Muscle of arm (tissue), 14 donors: ENCODE measurements at places on chromosomes 5 and 9. TPM values are rescaled to one million over a fixed set of nuclear protein-coding genes. Genes with fewer than 3 reads are reported as not detected.

The SLC36A2 gene
- polyA plus RNA-seq, result 0.59 TPM

- no peak for DNase-seq
Measured at GRCh38 chr5:107337281-107337680, 333.5 kb downstream of the EFNA5 start.

The SYNPO gene
- not detected for polyA plus RNA-seq

DNA sequence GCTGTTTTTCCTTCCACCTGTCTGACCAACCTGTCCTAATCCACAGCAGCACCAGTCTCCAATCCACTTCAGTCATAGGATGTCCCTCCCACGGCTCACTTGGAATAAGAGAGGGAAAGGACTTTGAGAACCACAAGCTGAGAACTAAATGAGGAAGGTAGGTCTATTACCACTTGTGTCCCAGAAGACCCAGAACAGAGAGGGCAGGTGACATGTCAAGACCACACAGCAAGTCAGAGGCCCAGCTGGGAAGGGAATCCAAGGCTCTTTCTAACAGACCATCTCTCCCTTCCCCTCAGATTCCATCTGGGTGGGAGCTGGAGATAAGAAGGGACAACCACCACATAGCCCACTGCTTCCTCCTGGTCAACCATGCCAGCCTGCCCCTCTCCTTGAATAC lies 14.6 kb downstream of the ANXA6 start:
- no peak for DNase-seq

The C5orf52 gene
- not detected for polyA plus RNA-seq

- DNase-seq, result no peak
Measured at GRCh38 chr5:126998201-126998631, 32.1 kb downstream of the MARCHF3 start.

- no peak for DNase-seq
Measured at GRCh38 chr5:52895572-52896413, 93.4 kb upstream of the ITGA2 start.

- no peak for DNase-seq
Measured at GRCh38 chr9:37965116-37965515, 61.2 kb upstream of the SLC25A51 start.

The SAPCD2 gene
- 6.1 TPM for polyA plus RNA-seq

DNA sequence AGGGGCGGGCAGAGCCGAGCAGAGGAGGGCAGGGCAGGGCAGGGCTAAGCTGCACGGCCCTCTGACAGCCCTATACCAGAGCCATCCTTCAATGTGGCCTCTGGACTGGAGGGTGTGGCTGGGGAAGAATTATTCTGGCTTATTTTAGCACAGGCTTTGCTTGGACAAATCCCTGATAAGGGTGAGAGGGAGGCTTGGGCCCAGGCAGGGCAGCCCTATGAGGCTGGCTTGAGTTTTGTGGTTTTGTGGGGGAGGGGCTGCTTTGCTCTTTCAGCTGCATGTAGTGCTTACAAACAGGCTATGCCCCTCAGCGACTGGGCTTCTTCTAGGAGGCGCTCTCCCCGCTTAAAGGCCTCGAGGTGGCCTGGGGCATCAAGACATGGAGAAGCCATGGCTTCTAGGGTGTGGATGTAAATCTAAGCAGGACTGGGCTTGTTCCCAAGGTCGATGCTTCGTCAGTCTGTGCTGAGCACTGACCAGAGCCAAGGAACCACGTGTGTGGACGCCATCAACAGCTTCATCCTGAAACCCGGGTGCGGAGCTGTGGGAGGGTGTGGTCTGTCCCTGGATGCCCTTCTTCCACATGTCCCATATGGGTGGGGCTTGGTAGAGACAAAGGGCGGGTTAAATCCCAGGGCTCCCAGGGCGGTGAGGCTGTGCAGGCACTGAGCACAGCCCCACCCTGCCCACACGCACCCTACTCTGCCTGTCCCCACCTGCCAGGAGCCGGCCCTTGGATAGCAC lies 45.7 kb upstream of the IPPK start:
- DNase-seq, result no peak

DNA sequence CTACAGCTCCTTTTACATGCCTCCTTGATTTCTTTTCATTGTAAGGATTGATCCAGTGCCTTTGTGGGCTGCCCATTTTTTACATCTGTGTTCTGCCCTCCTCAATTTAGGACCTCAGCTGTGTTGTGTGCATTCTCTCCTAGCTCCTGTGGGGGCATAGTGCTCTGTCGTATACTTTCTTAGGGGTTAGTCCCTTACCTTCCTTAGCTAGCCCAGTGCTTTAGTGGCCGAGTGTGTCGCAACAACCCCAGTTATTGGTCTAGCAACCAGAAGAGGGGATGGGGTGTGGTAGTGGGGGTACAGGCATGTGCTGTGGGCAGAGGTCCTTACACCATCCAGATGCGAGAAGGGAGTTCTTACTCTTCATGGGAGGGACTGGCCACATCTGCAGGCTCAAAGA lies 12.1 kb downstream of the MTRR start:
- DNase-seq, result no peak

The SYK gene
- polyA plus RNA-seq, result 2.4 TPM

The CCDC183 gene
- polyA plus RNA-seq, result 1.1 TPM

The SPATA31E1 gene
- polyA plus RNA-seq, result not detected

GRCh38 chr9:86801246-86801645 lies 146.1 kb downstream of the GAS1 start:
- DNase-seq, result peak; percentile 90

DNA sequence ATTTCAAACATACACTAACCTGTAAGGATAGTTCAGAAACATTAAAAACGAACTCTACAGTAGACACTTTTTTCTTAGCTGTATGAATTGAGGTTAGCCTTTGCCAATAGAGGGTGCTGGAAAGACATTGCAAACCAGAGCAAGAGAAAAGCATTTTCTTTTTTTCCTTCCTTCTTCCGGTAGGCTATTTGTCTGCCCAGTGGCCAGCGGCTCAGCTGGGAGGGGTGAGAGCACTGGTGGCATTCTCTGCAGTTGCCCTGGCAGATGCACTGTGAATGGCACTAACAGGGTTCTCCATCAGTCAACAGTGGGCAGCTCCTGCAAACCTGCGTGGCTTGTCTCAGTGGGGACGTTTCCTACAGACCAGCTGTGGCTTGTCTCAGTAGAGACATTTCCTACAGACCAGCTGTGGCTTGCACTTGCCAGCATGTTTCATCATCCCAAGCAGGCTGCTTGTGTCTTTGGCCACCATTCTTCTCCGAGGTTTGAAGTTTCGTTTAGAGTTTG lies 984.5 kb upstream of the CDH18 start:
- peak; percentile 38 for DNase-seq

DNA sequence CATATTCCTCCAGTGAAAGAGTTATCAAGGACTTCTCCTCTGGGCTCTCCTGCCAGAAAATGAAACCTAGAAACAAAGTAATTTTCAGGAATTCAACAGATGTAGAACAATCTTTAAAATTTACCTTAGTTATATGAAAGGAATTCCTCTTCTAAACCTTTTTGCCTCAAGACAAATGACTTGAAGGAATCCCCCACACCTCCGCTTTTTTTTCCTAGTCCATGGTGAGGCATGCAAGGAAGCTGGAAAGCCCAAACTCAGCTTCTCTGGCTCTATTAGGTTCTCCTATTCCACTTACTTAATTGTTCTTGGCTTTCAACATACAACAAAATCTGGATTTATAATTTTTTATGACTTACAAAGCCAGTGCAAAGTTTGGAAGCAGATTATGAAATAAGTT lies 27.2 kb downstream of the C6 start:
- no peak for DNase-seq

The CRHBP gene
- 0.27 TPM for polyA plus RNA-seq

DNA sequence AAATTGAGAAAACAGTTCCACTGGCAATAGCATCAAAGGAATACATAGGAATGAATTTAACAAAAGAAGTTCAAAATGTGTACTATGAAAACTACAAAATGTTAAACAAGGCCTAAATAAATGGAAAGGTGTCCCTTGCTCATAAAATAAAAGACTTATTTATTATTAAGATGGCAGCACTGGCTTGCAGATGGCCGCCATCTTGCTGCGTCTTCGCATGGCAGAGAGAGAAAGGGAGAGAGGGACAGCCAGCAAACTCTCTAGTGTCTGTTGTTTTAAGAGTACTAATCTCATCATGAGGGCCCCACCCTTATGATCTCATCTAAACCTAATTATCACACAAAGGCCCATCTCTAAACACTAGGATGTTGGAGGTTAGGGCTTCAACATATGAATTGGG lies 47.1 kb downstream of the ABLIM3 start:
- no peak for DNase-seq

The TRIM7 gene
- polyA plus RNA-seq, result 12.5 TPM

The IL31RA gene
- polyA plus RNA-seq, result 0.62 TPM

GRCh38 chr5:170599756-170600155 lies 95.9 kb downstream of the KCNIP1 start:
- DNase-seq, result no peak

DNA sequence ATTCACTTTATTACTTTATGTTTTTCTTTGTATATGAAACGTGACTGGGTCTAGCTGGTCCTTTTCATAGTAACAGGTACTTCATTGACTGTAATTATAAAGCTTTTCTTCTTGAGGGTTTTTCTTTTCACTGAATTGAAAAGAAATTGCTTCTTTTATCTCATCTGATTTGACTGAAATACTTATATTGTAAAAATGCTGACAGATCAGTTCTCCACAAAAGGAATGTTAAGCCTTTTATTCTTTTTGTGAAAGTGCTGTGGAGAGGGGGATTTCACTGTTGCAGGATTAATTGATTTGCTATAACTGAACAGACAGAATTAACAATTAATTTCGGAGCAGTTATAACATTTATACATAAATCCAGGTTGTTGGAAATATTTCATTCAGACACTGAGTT lies 2043.6 kb upstream of the C9orf72 start:
- DNase-seq, result no peak

The FGF10 gene
- polyA plus RNA-seq, result 5.0 TPM

DNA sequence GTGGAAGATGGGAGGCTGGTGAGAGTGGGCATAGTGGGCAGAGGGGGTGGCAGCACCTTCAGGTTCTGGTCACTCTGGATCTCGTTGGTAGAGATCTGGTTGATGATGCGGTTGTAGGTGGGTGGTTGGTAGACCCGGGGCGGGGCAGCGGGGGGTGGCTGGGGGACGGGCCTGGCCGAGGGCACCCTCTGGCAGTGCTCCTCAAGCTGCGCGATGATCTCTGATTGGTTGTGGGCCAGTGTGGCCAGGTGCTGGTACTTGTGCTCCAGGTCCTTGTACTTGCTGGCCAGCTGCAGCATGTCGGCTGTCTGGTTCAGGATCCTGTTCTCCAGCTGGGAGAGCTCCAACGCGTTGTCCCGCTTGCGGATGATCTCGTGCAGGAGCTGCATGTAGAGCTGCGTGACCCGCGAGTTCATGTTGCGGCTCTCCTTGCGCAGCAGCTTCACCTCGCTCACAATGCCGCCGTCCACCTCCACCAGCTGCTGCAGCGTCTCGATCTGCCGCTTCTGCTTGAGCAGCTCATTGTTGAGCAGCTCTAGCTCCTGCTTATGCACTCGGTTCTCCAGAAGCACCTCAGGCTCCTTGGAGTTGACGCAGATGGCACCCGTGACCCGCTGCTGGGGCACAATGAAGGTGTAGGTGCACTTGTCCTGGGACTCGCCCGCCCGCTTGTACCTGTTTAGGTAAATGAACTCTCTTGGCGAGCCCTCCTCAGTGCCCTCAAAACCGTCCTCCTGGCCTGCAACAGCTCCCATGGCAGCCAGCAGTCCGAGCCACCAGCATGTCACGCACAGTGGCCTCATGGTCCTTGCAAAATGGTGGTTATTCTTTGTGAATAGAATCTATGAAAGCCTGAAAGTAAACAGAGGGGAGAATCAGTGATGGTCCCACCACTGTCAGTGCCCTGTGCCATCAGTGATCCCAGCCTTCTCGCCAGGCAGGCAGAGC lies 14.2 kb downstream of the ANGPTL2 start:
- DNase-seq, result no peak

- DNase-seq, result no peak
Measured at GRCh38 chr5:138103319-138103637, 19.4 kb downstream of the WNT8A start.

GRCh38 chr9:94649100-94649819 lies 9.9 kb upstream of the FBP1 start:
- no peak for DNase-seq

DNA sequence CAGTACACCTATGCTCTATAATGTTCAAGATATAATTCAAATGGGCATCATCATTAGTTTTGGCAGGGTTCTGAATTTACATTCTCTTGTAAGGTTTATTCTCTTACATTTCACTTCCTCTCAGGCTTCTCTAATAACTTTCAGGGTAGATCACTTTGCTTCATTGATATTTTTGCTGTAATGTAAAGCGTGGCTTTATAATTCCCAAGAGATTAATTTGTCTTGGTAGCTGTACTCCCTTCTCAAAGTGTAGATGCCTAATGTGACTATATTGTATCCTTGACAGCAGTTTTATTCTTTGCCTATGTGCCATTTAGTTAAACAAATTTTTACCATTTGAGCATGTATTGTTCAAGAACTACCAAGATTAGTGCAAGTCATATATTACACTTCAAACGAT lies 889.1 kb downstream of the TAF11L14 start:
- no peak for DNase-seq
